NCI-H1417 (cell line): ENCODE measurements at places on chromosomes 16 and 17.

DNA sequence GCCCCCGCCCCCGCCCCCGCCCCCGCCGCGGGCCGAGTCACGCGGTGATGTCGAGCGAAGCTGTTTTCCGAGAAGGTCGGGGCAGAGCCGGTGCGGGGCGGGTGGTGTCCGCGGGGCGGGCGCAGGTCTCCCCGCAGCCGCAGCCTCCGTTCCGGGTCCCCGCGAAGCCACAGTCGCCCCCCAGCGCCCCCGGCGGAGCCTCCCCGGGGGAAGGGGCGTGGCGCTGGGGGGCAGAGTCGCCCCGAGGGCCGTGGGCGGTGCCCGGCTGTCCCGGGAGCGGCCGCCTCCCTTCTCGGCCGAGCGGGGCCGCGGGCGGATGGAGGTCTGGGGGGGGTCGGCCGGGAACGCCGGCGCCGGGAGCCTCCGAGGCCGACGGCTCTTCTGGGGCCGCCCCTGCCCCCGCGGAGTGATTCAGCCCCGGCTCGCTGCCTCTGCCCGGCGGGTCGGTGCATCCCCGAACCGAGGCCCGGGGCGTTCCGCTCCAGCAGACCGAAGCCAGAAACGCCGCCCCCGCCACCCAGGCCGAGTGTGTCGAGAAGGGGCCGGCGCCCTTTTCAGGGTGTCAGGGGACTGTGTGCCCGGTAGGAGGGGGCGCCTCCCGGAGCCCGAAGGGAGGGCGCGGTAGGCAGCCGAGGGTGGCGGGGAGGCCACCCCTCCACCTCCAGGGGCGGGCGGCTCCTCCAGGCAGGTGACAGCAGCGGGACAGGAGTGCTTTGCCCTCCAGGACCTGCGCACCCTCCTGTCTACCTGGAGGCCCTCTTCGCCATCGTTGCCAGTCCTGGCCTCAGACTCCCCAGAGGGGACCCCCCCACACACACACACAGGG, 1.7 kb downstream of the METRNL start:
- DNase-seq: no peak

DNA sequence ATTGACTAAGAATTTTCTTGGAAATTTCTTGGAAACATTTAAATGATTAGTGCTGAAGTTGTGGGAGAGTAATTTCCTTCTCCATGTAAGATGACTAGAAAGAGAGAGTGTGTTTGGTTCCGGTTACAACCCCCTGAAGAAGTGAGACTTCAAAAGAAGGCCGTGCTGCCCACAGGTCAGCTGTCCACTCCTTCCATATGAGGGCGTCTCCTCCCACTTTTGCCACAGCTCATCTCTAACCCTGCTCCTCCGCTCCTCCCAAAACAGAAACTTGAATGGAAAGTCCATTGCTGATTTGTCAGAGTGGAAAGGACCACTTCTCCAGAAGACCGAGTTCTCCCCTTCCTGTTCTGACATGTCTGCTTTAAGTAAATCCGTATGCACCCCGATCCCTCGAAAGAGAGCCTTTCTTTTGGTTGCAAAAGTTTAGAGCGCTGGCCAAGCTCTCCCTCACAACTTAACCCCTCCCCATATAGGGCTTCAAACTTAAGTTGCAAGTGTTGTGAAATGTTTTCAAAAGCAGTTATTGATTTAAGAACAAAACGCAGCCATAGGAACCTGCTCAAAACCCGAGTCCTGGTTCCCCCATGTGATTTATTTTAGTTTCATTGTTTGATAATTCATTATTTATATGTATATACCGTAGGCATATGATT, 129.5 kb downstream of the SOCS1 start:
- DNase-seq: no peak

- DNase-seq: no peak
Measured at GRCh38 chr17:64387145-64387473, 3.6 kb downstream of the PECAM1 start.

DNA sequence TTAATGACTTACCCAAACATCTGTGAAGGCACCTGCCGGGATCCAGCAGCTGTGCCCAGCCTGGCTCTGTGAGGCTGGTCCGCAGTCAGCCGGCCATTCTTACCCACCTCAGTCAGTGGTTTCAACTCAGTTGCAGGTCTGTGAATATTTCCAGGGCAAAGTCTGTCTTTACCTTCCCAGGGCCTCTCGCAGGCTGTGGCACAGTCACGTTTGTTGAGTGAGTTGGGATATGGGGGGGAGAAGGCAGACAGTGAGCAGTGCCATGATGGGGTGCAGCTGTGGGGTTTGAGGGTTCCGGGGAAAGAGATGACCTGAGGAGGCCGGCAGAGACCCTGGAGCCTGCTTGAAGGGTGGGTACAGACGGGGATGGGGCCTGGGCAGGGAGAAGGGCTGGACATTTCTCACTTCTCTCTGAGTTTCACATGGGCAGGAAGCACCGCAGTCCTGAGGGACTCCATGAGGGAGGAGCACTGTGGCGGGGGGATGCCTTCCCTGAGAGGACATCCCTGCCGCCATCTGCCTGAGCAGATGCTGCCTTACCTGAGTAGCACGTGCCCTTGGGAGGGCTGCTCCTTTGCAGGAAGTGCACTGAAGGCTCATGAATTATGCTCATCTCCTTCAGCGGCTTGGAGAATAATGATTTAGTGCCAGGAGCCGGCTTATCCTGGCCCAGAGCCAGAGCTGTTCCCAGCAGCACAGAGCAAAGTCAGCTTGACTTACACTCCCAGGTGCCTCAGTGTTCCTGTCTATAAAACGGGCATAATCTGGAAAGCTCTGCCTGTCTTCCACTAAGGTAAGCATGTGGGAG, 48.1 kb downstream of the KSR1 start:
- DNase-seq: peak; percentile 37

DNA sequence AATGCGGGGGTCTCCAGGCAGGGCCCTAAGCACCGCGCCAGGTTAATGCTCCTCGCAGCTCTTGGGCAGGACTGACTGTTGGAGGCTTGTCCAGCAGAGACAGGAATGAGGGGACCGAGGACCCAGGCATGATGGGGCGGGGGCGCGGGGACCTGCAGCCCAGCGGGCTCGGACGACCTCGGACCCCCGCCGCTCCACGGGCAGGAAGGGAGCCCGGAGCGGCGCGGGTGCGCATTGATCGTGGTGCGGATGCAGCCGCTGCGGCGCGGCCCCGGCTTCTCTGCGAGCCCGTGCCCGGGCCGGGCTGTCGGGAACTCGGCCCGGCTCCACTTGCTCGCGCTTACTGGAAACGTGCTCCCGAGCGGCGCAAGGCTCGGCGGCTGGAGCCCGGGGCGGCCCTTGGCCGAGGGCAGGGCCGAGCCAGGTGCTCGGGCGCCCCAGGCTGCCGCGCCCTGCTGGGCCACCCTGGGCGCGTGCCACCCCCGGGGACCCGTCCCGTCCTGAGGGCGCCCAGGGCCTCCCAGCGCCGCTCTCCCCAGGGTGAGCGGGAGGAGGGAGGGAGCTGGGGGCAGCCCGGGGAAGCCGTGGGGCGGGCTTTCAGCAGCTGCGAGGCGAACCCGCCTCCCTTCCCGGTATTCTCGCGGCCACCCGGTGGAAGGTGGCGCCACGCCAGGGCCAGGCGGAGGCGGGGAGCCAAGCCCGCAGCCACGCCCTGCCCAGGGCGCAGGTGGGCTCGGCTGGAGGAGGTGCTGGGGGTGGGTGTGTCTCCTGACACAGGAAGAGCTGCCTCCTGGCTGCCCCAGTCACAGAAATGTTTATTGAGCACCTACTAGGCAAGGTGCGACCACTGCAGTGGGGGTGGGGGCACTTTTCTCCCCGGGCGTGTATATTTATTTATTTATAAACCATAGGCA, 45.9 kb downstream of the SOCS3 start:
- DNase-seq: peak; percentile 82

DNA sequence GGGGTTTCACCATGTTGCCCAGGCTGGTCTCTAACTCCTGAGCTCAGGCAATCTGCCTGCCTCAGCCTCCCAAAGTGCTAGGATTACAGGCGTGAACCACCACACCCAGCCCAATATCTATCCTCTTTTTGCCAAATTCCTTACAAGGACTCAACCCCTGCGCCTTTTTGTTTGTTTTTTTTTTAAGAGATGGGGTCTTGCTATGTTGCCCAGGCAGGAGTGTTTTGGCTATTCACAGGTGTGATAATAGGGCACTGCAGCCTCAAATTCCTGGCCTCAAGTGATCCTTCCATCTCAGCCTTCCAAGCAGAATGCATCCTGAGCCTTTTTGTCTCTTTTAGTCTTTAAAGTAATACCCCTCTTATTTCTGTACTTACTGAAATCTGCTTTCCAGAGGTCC, 17.0 kb downstream of the SP2 start:
- no peak for DNase-seq

- DNase-seq: no peak
Measured at GRCh38 chr16:68190081-68190480, 45.8 kb downstream of the ESRP2 start.

DNA sequence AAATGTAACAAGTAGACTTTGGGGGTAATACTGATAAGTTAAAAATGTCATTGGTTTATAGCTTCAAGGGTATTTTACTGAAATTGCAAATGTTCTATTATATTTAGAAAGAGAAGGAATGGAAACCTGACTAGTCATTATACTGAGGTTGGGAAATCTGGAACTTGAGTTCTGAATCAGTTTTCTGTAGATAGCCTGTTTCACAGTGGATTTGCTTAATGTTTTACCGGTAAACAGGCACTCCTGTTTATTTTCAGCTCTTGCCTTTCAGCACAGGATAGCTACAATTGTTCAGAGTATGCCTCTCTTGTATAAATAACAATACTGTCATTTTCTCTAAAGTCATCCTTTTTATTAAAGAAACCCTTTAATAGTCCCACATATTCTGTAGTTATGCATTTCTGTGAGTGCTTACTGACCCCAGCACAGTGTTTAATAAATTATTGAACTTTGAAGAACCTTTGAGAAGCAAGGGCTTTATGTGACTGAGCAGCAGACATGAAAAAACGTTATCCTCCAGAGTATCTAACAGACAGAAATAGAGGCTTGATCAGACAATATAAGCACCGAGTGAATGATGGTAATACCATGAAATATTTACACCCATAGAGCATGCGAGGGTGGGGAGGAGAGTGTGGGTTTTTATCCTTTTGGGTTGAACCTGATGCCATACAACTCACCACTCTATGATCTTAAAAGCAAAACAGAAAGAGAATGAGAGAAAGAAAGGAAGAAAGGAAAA, 58.2 kb downstream of the FTO start:
- DNase-seq: no peak

DNA sequence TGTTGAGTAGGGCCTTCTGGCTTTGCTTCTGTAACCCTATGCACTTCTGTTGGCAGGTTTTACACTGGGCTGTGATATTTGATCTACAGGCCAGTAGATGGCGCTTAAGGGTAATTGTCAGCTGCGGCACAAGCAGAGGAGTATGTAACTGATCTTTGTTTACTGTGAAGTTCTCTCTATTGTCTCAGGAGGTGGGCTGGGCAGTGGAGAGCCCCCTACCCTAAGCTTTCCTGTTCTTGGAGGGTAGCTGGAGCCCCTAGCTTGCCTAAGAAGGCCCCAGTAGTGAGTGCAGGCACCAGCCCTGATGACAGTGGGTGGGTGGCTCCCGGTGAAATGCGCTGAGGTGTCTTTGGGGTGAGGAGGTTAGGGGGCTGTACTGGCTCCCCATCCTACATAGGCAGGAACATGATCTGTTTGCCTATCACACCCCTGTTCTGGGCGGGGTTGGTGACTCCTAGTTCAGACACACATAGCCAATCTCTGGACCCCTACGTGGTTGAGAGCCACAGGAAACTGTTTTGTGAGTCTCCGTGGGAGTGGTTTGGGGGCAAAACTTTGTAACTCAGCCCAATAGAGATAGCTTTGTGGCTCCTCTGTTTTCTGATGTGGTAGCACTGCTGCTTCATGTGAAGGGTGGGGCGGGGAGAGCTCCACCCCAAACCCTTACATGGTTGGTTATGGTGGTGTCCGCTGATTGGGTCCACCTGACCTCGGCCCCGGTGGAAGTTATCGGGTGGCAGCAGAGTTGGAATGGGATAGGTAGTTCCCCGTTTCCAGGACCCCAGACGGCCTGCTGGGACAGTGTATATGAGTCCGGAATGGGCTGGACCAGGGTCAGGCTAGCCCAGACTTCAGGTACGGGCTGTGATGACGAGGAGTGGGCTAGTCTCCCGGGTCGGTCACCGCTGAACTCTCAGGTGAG, 60.4 kb downstream of the SLFN11 start:
- no peak for DNase-seq

DNA sequence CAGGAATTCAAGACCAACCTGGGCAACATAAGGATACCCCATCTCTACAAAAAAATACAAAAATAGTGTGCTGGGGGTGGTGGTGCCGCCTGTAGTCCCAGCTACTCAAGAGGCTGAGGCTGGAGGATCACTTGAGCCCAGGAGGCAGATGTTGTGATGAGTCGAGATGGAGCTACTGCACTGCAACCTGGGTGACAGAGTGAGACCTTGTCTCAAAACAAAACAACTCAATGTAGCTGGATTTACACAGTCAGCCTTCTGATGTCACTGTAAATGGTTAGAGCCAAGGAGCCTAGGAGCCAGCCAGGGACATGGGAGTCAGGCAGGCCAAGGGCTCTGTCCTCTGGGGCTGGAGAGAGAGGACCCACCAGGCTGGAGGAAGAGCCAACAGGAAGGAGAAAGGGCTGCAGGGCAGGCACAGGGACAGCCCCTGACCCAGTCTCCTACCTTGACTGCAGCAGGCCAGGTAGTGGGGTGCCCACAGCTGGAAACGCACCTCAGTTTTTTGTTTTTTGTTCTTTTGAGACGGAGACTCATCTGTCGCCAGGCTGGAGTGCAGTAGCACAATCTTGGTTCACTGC, 8.4 kb downstream of the CDIPT start:
- no peak for DNase-seq

- DNase-seq: no peak
Measured at GRCh38 chr16:64962786-64963185, 159.1 kb downstream of the CDH11 start.

DNA sequence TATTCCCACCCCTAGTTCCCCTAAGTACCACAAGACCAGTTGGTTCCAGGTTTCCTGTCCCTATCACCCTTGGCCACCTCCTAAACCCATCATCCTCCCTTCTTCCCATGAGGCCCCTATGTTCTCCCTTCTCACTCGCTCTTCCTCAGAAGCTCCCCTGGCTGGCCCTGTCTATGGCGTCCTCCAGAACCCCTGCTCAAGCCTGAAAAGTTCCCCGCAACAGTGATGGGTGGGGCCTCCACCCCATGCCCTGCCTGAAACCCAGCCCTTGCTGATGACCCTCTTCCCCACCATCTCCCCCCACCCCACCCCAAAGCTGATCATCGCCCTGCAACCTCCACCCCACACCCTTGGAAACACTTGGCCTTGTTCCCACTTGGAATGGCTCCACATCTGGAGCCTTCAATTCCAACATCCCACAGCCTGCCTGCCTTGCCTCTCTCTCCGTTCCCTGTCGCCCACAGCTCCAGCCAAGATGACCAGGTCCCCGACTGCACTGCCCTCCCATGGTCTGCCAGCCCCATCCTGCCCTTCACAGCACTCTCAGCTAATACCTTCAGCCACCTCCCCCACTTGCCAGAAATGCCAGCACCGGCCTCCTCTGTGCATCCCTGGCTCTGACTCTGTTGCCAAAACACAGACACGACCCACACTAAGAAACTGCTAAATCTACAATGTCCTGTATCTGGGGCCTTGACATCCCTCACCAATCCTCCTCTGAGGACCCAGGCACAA, 10.5 kb downstream of the OSBPL7 start:
- no peak for DNase-seq

GRCh38 chr16:49531931-49532840, 158.6 kb downstream of the C16orf78 start:
- peak; percentile 95 for DNase-seq

GRCh38 chr17:44272321-44272951, 4.5 kb upstream of the SLC4A1 start:
- no peak for DNase-seq

GRCh38 chr17:38701504-38702165, 3.4 kb upstream of the MLLT6 start:
- DNase-seq: peak; percentile 84

GRCh38 chr16:383326-384051, 1.7 kb upstream of the PGAP6 start:
- peak; percentile 71 for DNase-seq
